Lung microvascular endothelial cell (primary cell): ENCODE measurements at places on chromosomes 3 and 15. TPM values are rescaled to one million over a fixed set of nuclear protein-coding genes. Genes with fewer than 3 reads are reported as not detected.

Gene HYAL1
- total RNA-seq: 3.1 and 5.8 TPM in 2 replicates

Gene SATB1
- total RNA-seq: 3.5 and 4.2 TPM in 2 replicates

Gene DNAJC13
- 34.9 and 42.3 TPM in 2 replicates for total RNA-seq

Gene ZBTB38
- 66.9 and 77.6 TPM in 2 replicates for total RNA-seq

Gene KY
- total RNA-seq: not detected in 2 replicates

Gene PIERCE2
- 0.60 and 0.87 TPM in 2 replicates for total RNA-seq

Gene AQP9
- not detected in 2 replicates for total RNA-seq

Gene DLEC1
- total RNA-seq: not detected in 2 replicates

Gene ST8SIA2
- 0.20 and 0.22 TPM in 2 replicates for total RNA-seq

Gene MESP1
- under 0.01 and 0.22 TPM in 2 replicates for total RNA-seq

Gene RTP1
- total RNA-seq: not detected in 2 replicates

Gene PIGX
- 17.9 and 24.6 TPM in 2 replicates for total RNA-seq

Gene REC114
- not detected in 2 replicates for total RNA-seq

Gene SLC51B
- not detected in 2 replicates for total RNA-seq

Gene MBD4
- 16.3 and 28.8 TPM in 2 replicates for total RNA-seq

Gene GOLGA8H
- total RNA-seq: 0.20 and 0.87 TPM in 2 replicates

Gene C15orf39
- 3.6 and 4.1 TPM in 2 replicates for total RNA-seq

Gene ZNF385D
- 0.22 and 1.8 TPM in 2 replicates for total RNA-seq

Gene MYO9A
- total RNA-seq: 17.0 and 23.2 TPM in 2 replicates

Gene CLDN16
- not detected in 2 replicates for total RNA-seq

Gene NDN
- total RNA-seq: 25.3 and 26.8 TPM in 2 replicates

Gene SYNPR
- total RNA-seq: not detected in 2 replicates

Gene TLR9
- not detected in 2 replicates for total RNA-seq

Gene GOLGA6L4
- total RNA-seq: 0.65 and 0.99 TPM in 2 replicates

Gene NR2F2
- total RNA-seq: 17.4 and 25.0 TPM in 2 replicates

Gene OSTN
- not detected in 2 replicates for total RNA-seq

Gene TMC3
- not detected in 2 replicates for total RNA-seq

Gene FGF12
- 0.87 and 1.6 TPM in 2 replicates for total RNA-seq

Gene GABRA5
- total RNA-seq: not detected in 2 replicates

Gene CHRNA7
- 0.65 TPM in 1 of 2 replicates, not detected in the other for total RNA-seq

Gene SPATA12
- total RNA-seq: 0.44 TPM in 1 of 2 replicates, not detected in the other

Gene WNT5A
- 1.6 and 2.0 TPM in 2 replicates for total RNA-seq

Gene CORO2B
- 0.20 and 1.3 TPM in 2 replicates for total RNA-seq

Gene ACAD9
- total RNA-seq: 27.8 and 28.1 TPM in 2 replicates

Gene ZNF280D
- 13.5 and 21.0 TPM in 2 replicates for total RNA-seq

Gene SRPRB
- total RNA-seq: 45.1 and 70.2 TPM in 2 replicates

Gene IGDCC3
- total RNA-seq: under 0.01 TPM in 1 of 2 replicates, not detected in the other

Gene CFAP92
- total RNA-seq: 0.60 and 0.65 TPM in 2 replicates

Gene SERINC4
- total RNA-seq: not detected in 2 replicates

Gene AEN
- total RNA-seq: 36.4 and 37.5 TPM in 2 replicates

Gene BTLA
- total RNA-seq: not detected in 2 replicates

Gene SERPINI2
- not detected in 2 replicates for total RNA-seq

Gene NLGN1
- 0.20 and 0.65 TPM in 2 replicates for total RNA-seq

Gene ADAMTSL3
- total RNA-seq: 12.0 and 12.5 TPM in 2 replicates

Gene TMEM266
- total RNA-seq: not detected in 2 replicates

Gene CLK3
- total RNA-seq: 31.6 and 48.2 TPM in 2 replicates

Gene AP3B2
- not detected in 2 replicates for total RNA-seq

Gene PPARG
- 42.7 and 77.8 TPM in 2 replicates for total RNA-seq

Gene CYP8B1
- not detected in 2 replicates for total RNA-seq

Gene SUMF1
- total RNA-seq: 41.0 and 42.5 TPM in 2 replicates

Gene CCR8
- total RNA-seq: not detected in 2 replicates

Gene FRMD4B
- total RNA-seq: 36.6 and 73.2 TPM in 2 replicates

Gene LTF
- total RNA-seq: under 0.01 and 0.22 TPM in 2 replicates
